ENCODE measurements at places on chromosomes 12 and 14.

DNA sequence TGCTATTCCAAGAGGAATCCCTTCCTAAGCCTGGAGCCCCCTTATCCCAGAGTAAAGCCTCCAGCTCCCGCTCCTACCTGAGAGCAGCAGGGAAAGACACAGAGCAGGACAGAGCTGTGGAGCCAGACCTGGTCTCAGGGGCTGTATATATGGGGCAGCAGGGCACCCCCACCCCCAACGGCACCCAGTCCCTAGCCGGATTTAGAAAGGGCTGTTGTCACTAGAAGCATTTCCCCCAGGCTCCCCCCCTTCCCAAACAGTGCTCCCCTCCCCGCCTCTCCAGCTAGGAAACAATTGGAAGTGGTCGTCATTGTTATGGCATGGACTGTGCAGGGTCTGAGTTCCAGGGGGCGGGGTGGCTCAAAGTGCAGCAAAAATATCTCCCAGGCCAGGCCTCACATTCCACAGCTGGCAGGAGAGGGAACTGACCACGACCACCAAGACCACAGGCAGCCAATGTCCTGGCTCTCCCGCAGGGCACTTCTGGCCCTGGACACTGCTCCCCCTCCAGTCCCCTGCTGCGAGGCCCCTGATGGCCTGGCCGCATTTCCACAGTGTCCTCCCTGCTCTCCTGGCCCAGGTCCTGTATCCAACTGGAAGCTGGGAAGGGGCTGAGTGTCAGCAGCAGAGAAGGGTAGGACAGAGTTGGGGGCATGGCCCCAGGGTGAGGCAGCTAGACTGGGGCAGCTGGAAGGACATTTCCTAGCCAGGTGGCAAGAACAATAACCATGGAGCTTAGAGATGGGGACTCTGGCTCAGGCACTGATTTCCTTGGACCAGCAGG, at the start of gene MYH7:
Gene MYH7 (minus strand): TSS at position 118 of the 784 bp plus-strand sequence. CDS start 1,928 bp downstream, outside the sequence.
- DNase-seq: no peak

DNA sequence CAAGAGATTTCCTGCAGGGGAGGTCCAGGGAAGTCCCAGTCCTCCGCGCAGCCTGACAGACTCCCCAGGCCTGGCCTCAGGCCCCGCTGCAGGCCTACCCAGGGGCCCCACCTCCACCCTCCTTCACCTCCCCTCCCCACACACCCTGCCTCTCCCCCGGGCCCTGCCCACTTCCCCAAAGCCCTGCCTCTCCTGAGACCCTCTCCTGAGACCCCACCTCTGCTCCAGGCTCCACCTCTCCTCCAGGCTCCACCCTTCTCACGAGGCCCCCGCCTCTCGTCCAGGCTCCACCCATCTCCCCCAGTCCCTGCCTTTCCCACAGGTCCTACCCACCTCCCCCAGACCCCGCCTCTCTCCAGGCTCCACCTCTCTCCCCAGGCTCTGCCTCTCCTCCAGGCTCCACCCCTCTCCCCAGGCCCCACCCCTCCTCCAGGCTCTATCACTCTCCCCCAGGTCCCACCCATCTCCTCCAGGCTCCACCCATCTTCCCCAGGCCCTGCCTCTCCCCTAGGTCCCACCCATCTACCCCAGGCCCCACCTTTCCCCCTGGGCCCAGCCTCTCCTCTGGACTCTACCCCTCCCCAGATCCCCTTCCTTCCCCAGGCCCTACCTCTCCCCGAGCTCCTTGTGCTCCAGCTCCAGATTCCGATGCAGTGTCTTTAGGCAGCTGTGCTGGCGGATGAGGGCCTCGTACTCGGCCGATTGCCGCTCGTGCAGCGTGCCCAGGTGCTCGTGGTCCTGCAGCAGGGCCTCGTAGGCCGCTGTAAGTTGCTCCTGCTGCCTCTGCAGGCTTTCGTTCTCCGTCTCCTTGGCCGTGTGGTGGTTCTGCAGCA, 58.8 kb upstream of the GPR68 start:
- DNase-seq: peak; percentile 12

- no peak for DNase-seq
Observed at GRCh38 chr12:131635491-131636122, 75.3 kb upstream of the SFSWAP start.

GRCh38 chr12:113329791-113330417, 5.0 kb downstream of the SLC8B1 start:
- DNase-seq: no peak

DNA sequence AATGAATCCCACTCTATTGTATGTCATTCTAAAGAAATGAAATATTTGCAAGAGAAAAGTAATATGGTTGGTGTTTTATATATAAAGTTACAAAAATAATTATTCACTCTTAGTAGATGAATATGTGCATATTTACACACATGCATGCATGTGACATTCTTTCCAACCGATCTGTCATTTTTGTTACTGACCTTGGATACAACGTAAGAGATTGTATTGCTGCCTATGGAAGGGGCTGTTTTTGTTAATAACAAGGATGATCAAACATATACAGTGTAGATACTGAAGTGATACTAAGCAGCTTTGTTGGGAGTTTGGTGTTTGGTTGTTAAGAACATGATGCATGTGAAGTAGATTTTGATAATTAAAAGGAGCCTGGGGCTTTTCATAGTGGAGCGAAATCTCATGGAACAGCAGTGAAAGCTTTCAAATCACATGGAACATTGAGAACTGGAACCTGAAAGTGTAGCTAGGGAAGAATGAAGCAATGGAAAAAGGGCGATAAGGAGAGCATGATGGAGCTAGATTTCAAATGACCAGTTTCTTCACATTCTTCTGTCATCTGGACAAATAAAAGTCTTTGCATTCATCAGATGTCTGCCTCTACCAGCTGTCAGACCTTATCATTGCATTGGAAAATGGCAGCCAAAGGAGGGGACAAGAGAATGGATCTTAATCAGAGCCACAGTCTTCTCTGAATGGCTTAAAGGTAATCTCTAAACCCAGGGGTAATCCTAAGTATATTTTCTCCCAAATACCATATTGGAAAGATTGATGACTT, 10.0 kb downstream of the BORCS5 start:
- no peak for DNase-seq

- no peak for DNase-seq
Observed at GRCh38 chr12:23686095-23686494, 263.4 kb downstream of the SOX5 start.

- DNase-seq: no peak
Observed at GRCh38 chr14:95419569-95419968, 96.9 kb downstream of the SYNE3 start.

GRCh38 chr14:90986510-90986909, 73.9 kb downstream of the RPS6KA5 start:
- DNase-seq: no peak

DNA sequence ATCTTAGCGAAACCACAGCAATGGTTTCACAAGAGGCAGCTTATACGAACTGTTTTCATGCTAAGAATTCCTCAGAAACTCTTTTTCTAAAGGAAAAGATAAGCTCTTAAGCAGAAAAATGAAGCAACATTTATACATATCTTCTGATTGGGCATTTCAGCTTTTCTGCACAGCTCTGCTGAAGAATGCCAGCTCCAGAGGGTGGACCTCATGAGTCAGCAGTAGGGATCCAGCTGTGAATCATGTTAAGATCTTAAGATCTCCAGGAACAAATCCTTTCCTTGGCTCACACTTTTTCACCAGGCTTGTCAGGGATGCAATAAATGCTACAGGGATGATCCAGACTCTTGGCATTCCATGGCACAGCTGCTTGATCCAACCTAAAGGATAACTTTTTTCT, 477.1 kb upstream of the CCDC196 start:
- peak; percentile 45 for DNase-seq

DNA sequence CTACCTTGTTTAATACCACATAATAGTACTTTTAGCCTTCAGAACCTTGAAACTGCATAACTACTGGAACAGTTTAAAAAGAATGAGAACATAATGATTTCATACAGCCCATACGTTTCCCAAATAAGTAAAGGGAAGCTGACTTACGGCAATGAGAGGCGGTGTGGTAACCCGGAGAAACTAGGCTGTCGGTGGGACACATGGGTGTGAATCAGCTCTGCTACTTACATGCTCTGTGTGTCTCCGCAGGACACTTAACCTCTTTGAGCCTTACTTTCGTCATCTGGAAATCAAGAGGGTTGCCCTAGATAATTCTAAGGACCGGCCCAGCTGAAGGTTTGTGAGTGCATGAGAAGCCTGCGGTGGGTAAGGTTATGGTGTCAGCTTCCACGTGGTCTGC, 49.3 kb upstream of the PLEKHG3 start:
- no peak for DNase-seq

DNA sequence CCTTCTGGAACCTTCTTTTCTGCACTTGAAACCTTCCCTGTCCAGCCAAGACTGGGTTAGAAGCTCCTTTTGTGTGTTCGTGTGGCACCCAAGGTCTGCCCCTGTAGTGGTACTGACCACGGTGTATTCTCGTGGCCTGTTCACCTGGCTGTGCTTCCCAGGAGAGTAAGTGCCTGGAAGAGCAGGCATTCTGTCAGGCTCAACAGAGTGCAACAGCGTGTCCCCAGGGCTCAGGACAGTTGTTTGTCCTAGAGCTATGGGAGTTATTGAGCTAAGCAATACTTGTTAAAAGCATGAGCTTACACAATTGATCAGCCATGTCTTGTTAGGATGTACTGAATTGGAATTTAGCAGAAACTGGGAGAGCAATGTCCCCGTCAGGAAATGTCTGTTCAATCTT, 12.9 kb upstream of the SLC38A2 start:
- no peak for DNase-seq

GRCh38 chr12:117069101-117069797, 30.0 kb downstream of the TESC start:
- no peak for DNase-seq

DNA sequence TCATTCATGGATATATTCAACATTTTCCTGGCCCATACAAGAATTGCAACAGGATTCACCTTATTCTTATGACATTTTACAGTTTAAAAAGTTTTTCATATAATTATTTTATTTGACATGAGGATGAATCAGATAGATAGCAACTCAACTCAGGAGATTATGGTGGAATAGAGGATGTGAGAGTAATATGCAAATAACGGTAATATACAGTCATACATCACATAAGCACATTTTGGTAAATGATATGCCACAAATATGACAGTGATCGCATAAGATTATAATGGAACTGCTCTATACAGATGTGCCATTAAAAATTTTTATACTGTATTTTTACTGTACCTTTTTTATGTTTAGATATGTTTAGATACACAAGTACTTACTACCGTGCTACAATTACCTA, 24.1 kb upstream of the CRADD start:
- no peak for DNase-seq

GRCh38 chr12:122028165-122028904, 6.7 kb downstream of the BCL7A start:
- DNase-seq: no peak

- DNase-seq: no peak
Observed at GRCh38 chr14:105273062-105273461, 24.7 kb downstream of the BTBD6 start.

DNA sequence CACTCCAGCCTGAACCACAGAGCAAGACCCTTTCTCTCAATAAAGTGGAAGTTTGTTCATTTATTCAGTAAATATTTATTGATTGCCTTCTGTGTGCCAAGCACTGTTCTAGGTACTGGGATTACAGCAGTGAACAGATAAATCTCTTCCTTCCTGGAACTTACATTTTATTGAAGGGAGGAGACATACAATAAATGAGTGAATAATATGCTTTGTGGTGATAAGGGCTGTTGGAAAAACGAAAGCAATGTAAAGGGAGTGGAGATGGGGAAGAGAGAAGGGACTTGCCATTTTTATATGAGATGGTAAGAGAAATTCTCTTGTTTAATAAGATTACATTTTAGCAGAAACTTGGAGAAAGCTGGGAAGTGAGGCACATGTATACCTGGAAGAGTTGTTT, 1.6 kb downstream of the GSKIP start:
- no peak for DNase-seq

DNA sequence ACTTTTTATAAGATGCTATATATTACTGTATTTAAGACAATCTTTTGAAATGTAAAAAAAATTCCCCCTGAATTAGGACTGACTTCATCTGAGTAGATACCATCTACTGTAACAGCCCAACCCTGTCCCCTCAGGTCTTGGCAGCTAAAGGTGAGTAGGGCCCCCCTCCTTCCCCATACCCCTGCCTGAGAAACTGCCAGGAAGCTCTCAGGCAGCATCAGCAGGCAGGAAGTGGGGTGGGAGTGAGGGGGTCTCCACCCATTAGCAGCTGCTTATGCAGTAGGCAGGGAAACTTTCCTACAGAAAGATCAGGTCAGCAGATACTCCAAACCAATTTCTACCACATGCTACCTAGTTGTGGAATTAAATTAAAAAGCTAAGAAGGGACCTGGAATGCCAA, 62.5 kb downstream of the PAX9 start:
- no peak for DNase-seq

DNA sequence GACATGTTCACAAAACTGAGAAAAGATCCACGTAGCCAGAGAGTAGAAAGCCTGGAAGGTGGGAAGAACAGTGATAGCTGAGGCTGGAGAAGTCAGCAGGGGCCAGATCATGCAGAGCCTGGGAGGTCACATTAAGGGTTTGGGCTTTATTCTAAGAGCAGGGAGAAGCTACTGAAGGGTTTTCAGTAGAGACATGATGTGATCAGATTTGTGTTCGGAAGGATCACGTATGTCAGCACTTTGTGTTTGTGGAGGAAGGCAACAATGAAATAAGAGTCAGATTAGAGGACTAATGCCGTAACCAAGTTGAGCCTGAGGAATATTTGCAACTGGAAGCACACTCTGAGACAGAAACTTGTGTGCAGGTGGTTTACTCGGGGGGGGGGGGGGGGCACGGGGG, 4.2 kb upstream of the PCK2 start:
- no peak for DNase-seq

GRCh38 chr14:106044949-106045596, 518.7 kb downstream of the TMEM121 start:
- DNase-seq: peak; percentile 20

DNA sequence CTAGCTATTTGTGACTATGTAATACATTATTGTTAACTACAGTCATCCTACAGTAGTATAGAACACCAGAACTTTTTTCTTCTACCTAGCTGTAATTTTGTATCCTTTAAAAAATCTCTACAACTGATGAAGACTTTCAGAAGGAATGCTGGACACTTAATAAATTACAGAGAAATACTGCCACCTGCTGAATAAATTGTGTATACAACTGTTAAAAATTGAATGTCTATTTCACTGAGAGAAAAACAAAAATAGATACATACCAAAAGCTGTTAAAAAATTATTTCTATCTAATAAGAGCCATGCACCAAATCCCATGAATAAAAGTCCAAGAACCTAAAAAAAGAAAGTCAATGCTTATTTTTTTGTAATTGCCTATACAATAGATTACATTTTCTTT, 6.6 kb downstream of the TSPAN19 start:
- peak; percentile 55 for DNase-seq

DNA sequence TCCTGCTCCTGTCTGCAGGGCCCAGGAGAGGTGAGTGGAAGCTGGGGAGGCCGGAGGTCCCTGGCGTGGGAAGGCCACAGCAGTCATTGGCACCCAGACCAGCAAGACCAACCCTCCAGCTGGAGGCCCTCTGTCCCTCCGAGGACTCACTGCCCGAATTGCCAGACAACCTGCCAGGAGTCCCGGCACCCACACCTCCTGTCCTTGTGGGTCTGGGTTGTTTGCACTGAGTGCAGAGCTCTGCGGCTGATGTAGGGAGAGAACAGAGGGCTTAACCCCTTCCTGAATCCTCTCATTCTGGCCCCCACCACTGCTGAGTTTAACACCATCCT, 204.9 kb downstream of the KIF26A start:
- no peak for DNase-seq

Measured in RKO (cell line).